ENCODE measurements at places on chromosomes 1 and 21.

GRCh38 chr21:36135391-36136102 lies 668 bp downstream of the CBR3 start:
- DNase-seq = no peak

GRCh38 chr1:155206891-155207805 lies 549 bp downstream of the THBS3 start:
- peak; percentile 65 for DNase-seq

GRCh38 chr1:246261639-246262038 lies 245.4 kb downstream of the SMYD3 start:
- no peak for DNase-seq

DNA sequence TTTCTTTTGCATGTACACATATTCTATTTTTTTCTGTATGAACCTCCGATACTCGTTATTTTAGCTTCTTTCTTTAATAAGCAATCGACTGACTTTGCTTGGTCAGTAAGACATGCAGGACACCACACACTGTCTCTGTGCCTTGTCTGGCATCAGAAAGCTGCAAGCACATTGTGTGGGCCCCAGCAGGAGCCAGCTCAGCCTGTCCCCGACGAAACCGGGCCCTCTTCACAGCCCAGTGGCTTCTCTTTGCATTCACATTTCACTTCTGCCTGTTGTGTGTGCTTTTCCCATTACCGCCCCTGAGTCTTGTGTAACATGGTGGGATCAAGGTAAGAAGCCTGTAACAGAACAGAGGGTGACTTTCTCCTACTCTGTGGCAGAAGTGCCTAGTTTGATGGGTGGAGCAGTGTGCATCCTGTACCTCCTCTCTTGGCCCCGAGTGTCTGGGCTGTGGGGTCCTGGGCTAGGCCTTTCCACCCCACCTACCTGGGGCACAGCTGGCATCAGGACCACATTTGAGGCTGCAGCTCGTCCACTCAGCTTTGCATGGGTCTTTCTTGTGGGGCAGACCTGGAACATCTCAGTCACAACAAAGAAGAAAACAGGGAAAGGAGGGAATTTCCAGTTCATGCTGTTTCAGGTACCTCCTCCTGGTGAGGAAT lies 118.9 kb upstream of the COL6A1 start:
- no peak for DNase-seq

- DNase-seq = no peak
These were observed 26.1 kb downstream of the TOR3A start for GRCh38 chr1:179107706-179108629.

- no peak for DNase-seq
These were observed 26.4 kb downstream of the ABCA4 start for GRCh38 chr1:94094469-94095111.

GRCh38 chr21:14353726-14354125 lies 29.2 kb downstream of the HSPA13 start:
- DNase-seq = no peak

DNA sequence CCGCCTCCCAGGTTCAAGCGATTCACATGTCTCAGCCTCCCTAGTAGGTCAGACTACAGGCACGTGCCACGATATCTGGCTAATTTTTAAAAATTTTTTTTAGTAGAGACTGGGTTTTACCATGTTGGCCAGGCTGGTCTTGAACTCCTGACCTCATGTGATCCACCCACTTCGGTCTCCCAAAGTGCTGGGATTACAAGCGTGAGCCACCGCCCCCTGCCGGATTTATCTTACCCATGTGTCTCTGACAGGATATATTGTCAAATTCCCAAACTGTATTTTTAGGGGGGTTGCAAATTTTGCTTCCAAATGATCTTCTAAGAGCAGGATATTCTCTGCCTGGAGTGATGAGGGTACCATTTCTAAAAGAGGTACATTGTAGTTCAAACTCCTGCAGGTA lies 74.3 kb downstream of the KIF26B start:
- DNase-seq = no peak

- DNase-seq = no peak
These were observed 162.9 kb upstream of the FGGY start for GRCh38 chr1:59133997-59134396.

DNA sequence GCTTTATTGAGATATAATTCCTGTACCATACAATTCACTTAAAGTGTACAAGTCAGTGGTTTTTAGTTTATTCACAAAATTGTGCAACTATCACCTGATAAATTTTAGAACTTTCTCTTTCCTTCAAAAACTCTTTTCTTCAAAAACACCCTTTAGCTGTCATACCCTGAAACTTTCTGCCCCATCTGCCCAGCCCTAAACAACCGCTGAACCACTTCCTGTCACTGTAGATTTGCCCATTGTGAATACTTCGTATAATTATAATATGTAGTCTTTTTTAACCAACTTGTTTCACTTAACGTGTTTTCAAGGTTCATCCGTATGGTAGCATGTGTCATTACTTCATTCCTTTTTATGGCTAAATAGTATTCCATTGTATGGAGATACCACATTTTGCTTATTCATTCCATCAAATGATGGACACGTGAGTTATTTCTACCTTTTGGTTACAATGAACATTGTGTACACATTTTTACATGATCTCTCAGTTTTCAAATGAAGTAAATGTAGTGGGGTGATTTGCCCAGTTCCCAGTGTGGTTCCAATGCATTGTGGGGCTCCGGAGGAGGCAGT lies 37.9 kb downstream of the WNT4 start:
- DNase-seq = peak; percentile 37

GRCh38 chr1:63723602-63724001 lies 50.2 kb upstream of the ROR1 start:
- no peak for DNase-seq

- DNase-seq = no peak
These were observed 40.3 kb downstream of the URB1 start for GRCh38 chr21:32352526-32352925.

- no peak for DNase-seq
These were observed 211.4 kb downstream of the PTPRC start for GRCh38 chr1:198850196-198850595.

DNA sequence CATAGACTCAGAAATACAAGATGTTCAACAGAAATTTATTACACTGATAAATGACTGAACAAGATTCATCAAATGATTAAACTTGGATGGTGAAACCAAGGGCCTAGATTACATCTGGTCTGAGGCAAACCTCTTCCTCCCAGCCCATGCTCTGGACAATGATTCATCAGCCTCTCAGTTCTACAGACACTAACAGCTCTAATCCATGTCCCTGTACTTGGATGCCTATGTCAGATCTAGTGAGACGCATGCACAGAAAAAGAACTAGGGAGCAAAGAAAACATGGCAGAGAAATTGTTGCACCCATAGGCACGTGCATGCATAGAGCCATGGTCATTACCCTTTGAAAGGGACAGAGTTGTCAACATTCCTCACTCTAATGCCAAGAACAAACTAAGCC lies 250.1 kb downstream of the KCNH1 start:
- DNase-seq = no peak

DNA sequence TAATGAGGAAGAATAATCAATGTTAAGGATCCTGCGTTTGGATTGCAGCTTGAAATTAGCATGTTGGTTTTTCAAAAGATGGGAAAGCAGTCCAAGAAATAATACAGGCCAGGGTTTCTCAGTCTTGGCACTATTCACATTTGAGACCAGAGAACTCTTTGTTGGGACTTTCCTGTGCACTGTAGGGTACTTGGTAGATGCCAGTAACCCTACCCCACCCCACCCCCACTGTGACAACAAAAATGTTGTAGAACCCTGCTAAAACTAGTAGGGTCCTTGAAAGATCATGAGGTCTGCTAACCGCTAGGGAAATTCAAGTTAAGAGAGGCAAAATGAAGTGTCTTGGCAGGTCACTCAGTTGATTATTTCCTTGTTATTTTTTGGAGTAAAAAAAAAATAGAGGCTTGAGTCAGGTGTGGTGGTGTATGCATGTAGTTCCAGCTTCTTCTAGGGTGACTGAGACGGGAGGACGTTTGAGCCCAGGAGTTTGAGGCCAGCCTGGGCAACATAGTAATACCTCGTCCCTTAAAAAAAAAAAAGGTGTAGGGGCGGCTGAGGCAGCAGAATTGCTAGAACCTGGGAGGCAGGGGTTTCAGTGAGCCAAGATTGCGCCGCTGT lies 53.3 kb downstream of the SPEN start:
- DNase-seq = no peak

DNA sequence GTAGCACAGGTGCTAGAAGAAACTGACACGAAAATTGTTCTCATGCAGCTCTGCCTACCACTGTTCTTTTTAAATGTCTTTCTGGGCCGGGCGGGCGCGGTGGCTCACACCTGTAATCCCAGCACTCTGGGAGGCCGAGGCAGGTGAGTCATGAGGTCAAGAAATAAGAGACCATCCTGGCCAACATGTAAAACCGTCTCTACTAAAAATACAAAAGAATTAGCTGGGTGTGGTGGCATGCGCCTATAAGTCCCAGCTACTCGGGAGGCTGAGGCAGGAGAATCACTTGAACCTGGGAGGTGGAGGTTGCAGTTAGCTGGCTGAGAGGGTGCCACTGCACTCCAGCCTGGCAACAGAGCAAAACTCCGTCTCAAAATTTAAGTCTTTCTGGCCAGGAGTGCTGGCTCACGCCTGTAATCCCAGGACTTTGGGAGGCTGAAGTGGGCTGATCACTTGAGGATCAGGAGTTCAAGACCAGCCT lies 947 bp upstream of the RIT1 start:
- DNase-seq = no peak

DNA sequence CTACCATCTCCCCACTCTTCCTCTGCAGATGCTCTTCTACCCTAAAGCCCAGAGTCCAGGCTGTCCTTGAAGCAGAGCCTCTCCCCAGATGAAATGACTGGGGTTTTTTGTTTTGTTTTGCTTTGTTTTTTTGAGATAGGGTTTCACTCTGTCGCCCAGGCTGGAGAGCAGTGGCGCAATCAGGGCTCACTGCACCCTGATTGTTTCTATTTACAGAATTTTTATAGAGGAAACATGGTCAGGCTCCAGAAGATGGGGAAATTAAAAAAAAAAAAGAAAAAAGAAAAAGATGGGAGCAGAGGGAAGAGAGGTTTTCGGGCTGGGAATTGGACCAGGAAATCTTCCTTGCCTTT lies 43.7 kb upstream of the ZNF281 start:
- no peak for DNase-seq

- no peak for DNase-seq
These were observed 108.0 kb upstream of the KCTD3 start for GRCh38 chr1:215459136-215459535.

DNA sequence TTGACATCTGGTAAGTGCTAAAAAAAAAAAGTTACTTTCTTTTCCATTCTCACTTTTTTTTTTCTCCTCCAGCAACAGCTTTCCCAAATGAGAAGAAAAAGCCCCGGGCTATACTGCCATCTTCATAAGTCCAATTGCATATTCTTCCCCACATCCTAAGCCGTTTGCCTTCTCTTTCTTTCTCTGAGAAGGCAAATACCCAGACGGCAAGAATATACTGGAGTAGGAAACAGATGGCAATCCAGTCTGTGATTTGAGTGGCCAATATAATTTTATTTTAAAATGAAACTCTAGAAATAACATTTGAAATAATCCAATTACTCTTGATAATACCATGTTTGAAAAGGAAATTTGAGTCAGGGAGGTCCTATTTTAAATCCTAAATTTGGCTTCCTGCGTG lies 44.6 kb upstream of the GREM2 start:
- no peak for DNase-seq
